ENCODE measurements at places on chromosomes 1 and 21.

GRCh38 chr1:74686928-74687327, 13.3 kb upstream of the ERICH3 start:
- no peak for DNase-seq

DNA sequence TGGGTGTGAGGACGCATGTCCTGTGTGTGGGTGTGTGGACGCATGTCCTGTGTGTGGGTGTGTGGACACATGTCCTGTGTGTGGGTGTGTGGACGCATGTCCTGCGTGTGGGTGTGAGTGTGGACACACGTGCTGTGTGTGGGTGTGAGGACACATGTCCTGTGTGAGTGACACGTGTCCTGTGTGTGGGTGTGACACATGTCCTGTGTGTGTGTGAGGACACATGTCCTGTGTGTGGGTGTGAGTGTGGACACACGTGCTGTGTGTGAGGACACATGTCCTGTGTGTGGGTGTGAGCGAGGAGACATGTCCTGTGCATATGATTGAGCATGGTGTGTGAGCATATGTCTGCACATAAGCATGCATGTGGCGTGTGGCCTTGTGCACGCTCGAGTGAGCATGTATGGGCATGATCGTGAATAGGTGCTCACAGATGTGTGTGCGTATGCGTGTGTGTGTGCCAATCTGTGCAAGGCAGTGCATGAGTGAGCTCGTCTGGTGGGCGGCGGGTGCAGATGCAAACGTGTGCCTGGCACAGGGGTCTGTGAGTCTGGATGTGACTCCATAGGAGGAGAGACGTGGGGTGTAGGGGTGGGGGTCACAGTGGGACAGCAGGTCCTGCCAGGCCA, 25.3 kb downstream of the MEGF6 start:
- no peak for DNase-seq

- DNase-seq, result no peak
Measured at GRCh38 chr1:41434748-41435449, 49.6 kb downstream of the EDN2 start.

DNA sequence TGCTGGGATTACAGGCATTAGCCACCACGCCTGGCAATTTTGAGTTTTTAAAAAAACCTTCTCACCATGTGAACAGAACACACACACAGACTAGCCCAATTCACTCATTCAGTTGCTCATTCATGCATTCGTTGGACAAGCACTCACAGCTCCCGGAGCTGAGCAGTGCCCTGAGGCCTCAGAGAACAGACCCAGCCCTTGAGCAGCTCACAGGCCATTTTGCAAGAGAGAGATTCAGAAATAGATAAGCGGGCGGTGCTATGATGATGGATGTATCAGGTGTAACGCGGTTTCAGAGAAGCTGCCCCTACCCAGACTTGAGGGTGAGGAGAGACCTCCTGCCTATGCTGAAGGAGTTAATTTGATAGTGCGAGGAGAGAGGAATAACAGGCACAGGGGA, 18.6 kb downstream of the PTAFR start:
- no peak for DNase-seq

DNA sequence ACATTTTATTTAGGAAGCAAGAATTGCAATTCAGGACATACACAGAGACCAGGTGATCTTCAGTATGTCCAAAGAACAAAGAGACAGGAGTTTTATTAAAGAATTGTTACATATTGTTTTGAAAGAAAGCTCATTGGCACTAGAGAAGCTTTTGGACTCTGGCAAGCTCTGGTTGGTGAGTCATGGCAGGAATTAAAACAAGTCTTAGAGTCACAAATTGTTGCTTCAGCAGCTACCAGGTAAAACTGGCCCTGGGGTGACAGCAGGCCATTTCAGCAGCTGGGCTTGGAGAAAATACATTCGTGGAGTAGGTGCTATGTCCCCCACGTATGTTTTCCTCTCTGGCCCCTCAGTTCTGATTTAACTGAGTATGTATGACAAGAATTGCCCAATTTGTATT, 58.8 kb downstream of the MAP3K21 start:
- DNase-seq, result no peak

GRCh38 chr1:33636209-33636608, 163.8 kb downstream of the ZSCAN20 start:
- no peak for DNase-seq

DNA sequence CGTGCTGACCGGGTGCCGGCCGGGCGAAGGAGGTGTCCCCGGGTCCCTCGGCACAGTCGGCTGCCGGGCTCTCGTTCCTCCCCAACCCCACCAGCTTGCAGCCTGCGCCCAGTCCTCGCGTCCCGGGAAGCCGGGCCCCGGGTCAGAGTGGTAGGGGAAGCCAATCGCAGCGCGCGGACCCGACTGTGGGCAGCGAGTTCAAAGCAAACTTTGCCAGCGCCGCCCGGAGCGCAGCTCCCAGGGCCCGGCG, 328 bp downstream of the MYCL start:
- DNase-seq, result no peak

DNA sequence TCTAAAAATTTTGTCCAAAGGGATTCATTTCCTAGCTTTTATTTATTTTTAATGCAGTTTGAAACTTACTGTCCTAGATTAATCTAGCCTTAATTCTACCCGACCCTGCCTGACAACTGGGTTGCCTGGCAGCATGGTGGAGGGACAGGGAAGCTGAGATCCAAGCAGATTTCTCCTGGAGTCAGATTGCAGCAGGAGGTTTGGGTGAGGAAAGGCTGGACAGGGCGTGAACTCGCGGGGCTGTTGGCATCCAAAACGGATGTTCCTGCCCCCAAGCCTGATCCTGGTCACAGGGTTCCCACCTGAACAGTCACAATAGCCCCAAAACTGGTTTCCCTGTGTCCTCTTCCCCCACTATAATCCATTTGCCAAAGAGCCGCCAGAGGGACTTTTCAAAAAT, 23.2 kb downstream of the TCEA3 start:
- DNase-seq, result no peak

- no peak for DNase-seq
Measured at GRCh38 chr1:76033800-76034475, 40.6 kb upstream of the ST6GALNAC3 start.

DNA sequence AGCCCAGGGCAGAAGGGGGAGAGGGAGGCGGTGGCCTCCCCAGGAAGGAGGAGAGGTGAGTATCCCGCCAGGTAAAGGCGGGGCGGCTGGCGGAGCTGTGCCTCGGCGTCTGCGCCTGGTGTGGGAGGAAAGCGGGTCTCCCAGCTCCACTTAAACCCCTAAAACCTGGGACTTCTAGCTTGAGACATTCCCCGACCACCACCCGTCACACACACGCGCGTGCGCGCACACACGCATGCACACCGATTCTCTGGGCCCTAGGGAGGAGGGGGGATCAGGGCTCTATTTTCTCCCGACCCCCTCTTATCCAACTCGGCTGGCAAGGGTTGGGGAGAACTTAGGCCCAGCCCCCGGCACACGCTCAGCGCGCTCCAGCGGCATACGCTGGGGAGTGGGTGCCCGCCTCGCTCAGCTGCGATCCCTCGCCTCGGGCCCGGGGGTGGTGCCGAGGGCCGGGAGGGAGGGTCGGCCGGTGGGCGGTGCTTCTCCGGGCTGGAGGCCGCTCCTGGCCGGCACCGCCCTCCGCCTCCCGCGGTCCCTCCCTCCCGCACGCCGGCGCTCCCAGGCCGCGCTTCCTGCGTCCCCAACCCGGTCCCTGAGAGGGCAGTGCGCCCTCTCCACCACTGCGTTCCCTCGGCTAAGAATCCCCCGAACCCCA, at the start of gene TMEM51:
TMEM51 (plus strand) TSS at position 564 of the 658 bp plus-strand sequence. CDS start 61,341 bp downstream, outside the sequence.
- peak; percentile 24 for DNase-seq

DNA sequence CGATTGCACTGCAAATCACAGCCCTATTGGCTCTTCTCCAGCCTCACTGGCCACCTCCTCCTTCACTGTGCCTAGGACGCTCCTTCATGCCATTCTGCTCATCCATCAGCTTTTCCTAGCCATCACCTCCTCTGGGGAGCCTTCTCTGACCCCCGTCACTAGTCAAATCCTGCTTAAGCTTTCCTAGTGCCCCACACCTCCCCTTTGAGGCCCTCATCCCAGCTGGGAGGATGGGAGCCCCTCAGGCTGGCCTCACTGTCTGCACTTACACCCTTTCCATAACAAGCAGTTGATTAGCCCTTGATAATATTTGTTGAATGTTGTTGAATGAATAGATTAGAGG, 50.7 kb downstream of the KLHDC7A start:
- DNase-seq, result no peak

GRCh38 chr1:242239398-242239797, 240.5 kb upstream of the MAP1LC3C start:
- DNase-seq, result no peak

DNA sequence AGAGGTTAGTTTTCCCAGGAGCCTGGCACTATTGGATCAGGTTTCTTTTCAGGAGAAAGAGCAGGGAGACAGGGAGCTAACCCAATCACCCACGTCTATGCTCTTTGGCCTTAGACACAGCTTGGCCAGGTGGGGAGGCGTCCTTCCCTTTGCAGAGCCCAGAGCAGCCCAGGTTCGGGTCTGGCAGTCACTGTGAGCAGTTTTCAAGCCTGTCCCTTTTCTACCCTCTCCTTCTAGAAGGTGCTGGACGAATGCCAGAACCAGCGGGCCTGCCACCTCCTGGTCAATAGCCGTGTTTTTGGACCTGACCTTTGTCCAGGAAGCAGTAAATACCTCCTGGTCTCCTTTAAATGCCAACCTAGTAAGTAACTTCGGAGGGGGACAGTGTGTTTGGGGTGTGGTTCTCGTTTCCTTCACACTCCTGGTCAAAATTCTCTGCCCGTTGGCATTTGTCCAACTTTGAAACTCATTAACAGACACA, 44.9 kb downstream of the EVA1C start:
- DNase-seq, result no peak

GRCh38 chr1:180728472-180729106, 96.8 kb downstream of the XPR1 start:
- DNase-seq, result no peak

GRCh38 chr1:117339866-117340700, 27.2 kb upstream of the MAN1A2 start:
- no peak for DNase-seq

DNA sequence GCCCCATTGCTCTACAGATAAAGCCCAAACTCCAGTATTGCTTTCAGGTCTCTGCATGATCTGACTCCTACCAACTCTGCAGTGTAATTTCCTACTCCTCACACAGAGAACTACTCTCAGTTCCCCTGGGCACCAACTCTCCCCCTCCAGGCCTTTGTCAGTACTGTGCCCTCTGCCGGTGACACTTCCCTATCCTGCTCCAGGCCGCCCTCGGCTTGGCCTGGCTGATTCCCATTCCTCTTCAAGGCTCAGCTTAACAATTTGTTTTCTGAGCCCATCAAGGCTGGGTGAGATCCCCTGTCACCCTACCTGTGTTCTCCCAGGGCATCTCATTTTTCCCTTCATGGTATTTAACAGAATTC, 2.6 kb downstream of the SLAMF8 start:
- peak; percentile 12 for DNase-seq

GRCh38 chr1:29332204-29332603, 95.9 kb downstream of the PTPRU start:
- DNase-seq, result peak; percentile 71

- no peak for DNase-seq
Measured at GRCh38 chr1:65825741-65826140, 33.0 kb downstream of the PDE4B start.

GRCh38 chr1:52904208-52904926, 17.2 kb downstream of the ECHDC2 start:
- no peak for DNase-seq

- DNase-seq, result no peak
Measured at GRCh38 chr1:183289051-183289496, 103.0 kb downstream of the LAMC2 start.

DNA sequence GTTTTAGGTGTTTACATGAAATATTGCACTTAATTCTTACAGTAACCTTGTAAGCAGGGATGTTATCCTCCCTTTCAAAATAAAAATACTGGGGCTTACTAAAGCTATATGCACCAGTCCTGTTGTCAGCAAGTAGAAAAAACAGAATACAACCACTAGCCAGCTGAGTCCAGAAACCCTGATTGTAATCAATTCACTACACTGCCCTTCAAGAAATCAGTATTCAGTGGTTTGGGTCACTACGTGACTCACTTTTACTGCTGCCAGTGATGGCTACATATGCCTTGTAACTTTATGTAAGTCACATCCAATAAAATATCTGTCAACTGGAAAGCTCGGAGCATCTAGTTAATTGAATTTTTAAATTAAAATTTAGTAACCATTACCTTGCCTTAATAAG, 376.3 kb upstream of the DEPDC1 start:
- DNase-seq, result no peak

- no peak for DNase-seq
Measured at GRCh38 chr1:14462851-14463250, 135.6 kb upstream of the KAZN start.

GRCh38 chr21:42219606-42220137, 732 bp downstream of the ABCG1 start:
- DNase-seq, result no peak

GRCh38 chr1:86089765-86090164, 66.8 kb downstream of the COL24A1 start:
- no peak for DNase-seq

GRCh38 chr1:158396646-158397045, 2.6 kb downstream of the OR10T2 start:
- DNase-seq, result no peak

DNA sequence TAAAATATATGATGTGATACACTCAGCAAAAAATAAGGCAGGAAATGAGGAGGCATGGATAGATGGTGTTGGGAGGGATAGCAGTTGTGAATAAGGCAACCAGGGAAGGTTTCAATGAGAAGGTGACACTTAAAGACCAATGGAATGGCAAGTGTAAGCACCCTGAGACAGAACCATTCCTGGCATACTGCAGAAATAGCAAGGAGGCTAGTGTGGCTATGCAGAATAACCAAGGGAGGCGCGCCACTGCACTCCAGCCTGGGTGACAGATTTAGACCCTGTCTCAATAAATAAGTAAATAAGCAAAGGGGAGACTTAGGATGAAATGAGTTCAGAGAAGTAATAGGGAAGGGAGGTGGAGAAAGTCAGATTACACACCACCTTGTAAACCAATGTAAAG, 113.9 kb downstream of the TOMM20 start:
- DNase-seq, result no peak

GRCh38 chr1:226661271-226661670, 77.8 kb downstream of the ITPKB start:
- DNase-seq, result no peak

- no peak for DNase-seq
Measured at GRCh38 chr1:244205906-244206305, 154.8 kb downstream of the ZBTB18 start.

DNA sequence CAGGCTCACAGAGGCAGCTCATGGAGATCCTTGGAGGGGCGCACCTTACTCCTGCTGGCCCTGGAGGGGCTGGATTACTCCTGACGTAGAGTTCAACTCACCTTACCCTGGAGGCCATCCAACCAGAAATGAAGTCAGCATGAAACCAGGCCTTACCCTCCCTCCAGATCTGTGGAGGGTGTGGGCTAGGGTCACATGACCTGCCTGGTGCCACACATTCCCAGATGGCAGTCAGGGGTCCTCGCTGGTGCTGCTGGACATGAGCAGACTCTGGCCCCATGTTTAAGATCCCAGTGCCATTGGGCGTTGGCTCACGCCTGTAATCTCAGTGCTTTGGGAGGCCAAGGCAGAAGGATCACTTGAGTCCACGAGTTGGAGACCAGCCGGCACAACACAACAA, 4.5 kb downstream of the C21orf58 start:
- DNase-seq, result no peak

GRCh38 chr21:45076245-45076711, 1.9 kb downstream of the ADARB1 start:
- no peak for DNase-seq

GRCh38 chr1:153441238-153441755, 19.2 kb downstream of the S100A7 start:
- DNase-seq, result peak; percentile 33
